NCI-H2171 (cell line): ENCODE measurements at places on chromosomes 6 and 20.

GRCh38 chr6:81031416-81031815 lies 721.1 kb downstream of the TENT5A start:
- DNase-seq, result no peak

GRCh38 chr6:127053032-127053874 lies 65.2 kb upstream of the RSPO3 start:
- DNase-seq, result no peak

DNA sequence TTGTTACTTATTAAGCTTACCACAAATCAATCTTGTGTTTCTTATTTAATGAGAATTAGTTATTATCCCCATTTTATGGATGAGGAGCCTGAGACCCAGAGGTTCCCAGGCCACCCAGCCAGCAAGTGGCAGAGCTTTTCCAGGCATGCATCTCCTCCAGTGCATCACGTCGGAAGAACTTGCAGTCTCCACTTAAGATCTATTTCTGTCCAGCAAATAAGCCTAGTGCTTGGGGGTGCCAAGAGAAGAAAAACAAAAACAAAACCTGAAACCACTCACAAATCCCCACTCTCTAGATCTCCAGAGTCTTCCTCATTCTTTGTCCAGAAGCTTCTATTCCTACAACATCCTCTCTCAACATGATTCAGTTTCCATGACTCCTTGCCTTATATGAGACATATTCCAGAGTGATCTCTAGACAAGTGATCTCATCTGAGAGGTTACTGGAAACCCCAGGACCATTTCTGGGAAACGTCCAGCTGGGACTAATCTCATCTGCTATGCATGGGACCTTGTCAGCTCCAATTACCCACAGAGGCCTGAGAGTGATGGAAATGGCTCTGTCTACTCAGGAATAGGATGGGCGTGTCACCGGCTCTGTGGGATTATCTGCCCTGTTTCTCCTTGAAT lies 4.1 kb downstream of the GUCA1B start:
- DNase-seq, result no peak

- no peak for DNase-seq
Measured at GRCh38 chr6:87723170-87724078, 21.4 kb upstream of the AKIRIN2 start.

GRCh38 chr6:125773387-125774341 lies 17.1 kb upstream of the NCOA7 start:
- DNase-seq, result no peak

DNA sequence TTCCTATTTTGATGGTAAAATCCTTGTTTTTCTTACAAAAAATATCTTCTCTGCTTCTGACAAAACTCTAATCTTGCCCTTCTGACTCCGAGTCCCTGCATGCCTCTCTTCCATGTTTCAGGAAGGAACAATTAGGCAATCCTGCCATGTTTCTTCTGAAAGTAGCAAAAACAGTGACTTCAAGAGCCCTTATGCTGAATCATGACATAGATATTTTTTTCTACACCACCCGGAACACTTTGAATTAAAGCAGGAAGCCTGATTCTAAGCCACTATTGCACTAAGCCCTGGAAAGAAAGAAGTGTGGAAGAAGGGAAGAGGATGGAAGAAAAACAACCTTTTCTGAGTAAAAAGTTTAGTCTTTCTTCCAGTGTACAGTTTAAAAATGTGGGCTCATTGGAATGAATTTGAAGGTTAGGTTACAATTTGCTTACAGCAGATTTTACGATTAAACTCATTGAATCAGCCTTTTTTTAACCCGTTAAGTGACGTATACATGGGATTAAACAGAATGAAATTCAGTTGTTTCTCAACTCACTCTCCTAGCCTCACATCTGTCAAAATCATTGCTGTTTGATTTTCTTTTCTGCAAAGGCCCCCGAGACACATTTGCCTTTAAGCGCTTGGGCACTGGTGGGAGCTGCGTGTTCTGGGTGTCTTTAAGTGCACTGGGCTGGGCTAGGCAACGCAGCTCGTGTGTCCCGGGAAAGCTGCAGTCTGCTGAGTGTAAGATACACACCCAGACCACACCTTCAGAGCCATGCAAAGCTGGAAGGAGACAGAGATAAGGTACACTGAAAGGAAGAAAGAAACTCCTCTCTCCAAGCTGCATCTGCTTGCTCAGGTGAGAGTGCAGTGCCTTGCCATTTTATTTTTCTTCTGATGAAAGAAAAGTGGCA lies 159.4 kb upstream of the CITED2 start:
- DNase-seq, result no peak

DNA sequence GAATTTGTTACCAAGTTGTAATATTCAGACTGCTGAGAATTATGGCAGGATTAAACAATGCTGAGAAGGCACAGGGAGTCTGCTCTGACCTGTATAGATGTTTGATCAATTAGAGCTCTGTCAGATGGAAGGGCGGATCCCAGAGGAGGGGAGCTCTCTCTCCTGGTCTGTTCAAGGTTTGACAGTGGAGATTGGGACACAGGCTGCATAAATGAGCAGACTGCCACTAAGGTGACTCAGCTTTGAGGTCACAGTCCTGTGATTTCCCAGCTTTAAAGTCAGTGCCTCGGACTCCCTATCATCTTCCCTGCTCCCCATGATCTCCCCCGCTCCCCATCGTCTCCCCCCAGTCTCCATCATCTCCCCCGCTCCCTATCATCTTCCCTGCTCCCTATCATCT lies 59.2 kb upstream of the SLC22A23 start:
- DNase-seq, result no peak

DNA sequence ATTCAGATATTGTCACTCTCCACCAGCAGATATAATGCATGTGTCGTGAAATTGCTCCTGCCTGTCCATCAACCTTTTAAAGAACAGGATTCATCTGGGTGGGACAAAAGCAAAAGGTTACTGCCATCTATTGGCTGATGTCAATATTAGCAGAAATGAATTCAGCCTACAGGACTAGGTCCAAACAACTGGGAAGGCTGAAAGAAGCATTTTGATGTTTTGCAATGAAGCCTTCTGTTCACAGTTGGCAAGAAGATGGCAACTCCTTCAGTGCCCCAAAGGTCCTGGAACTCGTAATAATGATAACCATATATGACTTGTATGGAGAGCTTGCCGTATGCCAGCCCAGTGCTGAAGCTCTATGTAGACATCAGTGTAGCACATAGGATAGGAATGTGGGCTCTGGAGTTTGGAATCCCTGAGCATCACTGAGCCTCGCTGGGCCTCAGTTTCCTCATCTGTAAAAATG lies 7.5 kb downstream of the BCAS1 start:
- DNase-seq, result peak; percentile 66

GRCh38 chr20:24817351-24817750 lies 131.7 kb upstream of the CST7 start:
- DNase-seq, result no peak

DNA sequence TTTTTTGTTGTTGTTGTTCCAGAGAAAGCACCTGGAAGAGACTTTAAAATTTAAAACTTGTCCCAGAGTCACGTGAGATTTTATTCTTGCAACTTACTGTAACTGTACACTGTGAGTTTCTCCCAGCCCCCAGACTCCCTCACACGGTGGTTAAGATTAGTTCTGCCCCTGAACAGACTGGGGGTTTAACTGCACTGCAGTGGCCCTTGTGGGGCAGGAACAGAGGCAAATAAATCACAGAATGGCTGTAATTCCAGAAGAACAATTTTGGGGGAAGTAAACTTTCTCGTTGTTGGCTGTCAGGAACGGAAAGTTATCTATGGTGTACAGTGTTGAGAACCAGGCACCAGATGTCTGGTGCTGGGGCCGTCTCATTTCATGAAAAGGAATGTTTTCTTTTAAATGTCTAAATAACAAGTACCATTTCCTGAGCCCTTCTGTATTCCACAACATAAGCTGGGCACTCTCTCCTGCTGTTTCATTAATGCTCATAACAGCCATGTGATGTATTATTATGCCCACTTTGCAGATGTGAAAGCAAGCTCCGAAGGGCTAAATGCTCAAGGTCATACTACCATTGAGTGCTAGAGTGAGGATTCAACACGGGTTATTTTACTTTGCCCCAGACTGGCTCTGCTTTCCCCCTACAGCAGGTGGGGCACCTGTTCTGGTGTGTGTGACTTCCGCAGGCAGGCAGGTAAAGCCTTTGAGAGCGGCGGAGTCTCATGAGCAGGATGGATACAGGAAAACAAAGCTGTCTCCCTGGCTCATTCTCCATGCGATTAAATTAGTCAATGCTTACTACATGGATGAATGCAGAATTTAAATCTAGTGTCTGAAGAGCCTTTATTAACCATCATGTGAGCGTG lies 30.5 kb downstream of the CNKSR3 start:
- DNase-seq, result no peak

GRCh38 chr20:60540591-60540990 lies 582.4 kb downstream of the CDH26 start:
- no peak for DNase-seq

GRCh38 chr6:30060606-30061091 lies 416 bp upstream of the POLR1H start:
- DNase-seq, result no peak

GRCh38 chr20:62989201-62989601 lies 17.6 kb downstream of the BHLHE23 start:
- DNase-seq, result no peak

- no peak for DNase-seq
Measured at GRCh38 chr6:55399351-55399750, 72.1 kb downstream of the GFRAL start.

GRCh38 chr6:68710496-68710895 lies 75.4 kb downstream of the ADGRB3 start:
- no peak for DNase-seq

DNA sequence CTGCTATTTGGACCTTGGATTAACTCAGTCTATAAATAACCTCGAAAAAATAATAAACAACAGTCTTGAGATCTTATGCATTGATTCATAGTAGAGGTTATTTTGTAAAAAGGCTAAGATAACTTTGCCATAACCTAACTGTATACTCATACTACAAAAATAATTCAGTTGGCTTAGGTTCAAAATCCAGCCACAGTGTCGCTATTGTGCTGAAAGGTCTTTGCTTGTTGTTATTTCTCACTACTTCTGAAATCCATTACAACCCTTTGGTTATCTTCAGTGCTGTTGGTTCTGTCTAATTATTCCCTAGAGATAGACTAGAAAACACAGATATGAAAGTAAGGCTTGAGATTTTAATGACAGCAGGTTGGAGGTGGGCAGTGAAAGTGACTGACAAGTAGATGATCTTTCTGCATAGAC lies 74.4 kb downstream of the MKKS start:
- DNase-seq, result no peak

GRCh38 chr6:5085648-5086293 lies 630 bp downstream of the PPP1R3G start:
- no peak for DNase-seq

GRCh38 chr20:23928788-23929187 lies 49.2 kb upstream of the CST5 start:
- no peak for DNase-seq

DNA sequence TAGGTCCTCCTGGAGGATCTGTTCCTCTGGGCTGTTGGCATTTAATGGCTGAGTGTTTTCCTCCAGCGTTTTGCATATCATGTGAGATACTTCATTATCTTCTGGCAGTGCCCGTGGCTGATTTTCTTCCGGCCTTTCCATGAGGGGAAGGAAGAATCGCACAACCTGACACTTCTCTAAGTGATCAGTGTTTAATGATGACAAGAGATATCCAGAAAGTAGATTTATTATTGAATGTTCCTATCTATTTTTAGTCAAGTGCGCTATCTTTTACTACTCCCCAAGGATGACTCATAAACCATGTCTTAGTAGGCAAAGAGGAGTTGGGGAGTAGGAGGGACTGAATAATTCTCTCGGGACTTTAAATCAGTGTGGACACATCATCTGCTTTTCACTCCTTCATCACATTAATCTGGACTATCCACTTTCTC lies 149.7 kb downstream of the PLCB4 start:
- no peak for DNase-seq

GRCh38 chr6:107668743-107669474 lies 155.2 kb downstream of the SCML4 start:
- DNase-seq, result no peak

DNA sequence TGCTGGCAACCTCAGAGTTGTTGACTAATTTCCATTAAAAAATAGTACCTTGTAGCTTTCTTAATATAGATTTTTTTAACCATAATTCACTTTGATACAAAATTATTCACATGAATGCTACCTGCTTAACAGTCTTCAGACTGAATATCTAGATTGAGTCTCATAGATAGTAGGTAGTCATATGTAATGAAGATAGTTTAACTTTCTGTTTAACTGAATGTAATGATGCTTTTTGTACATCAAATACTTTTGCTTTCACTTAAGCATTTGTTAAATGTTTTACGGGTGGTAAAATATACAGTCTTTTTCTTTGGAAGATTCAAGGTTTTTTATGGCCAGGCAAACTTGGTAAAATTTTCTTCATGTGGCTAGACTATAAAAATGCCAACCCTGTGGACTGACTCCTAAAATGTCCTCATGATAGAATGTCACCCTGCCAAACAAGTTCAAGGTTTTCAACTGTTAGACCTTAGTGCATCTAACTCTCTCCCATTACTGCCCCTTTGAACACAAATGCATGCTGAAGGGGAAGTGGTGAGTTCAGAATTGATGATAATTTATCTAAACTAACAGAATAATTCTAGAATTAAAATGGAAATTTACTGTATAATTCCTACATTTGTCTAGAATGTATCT lies 16.4 kb downstream of the TBPL1 start:
- DNase-seq, result no peak

DNA sequence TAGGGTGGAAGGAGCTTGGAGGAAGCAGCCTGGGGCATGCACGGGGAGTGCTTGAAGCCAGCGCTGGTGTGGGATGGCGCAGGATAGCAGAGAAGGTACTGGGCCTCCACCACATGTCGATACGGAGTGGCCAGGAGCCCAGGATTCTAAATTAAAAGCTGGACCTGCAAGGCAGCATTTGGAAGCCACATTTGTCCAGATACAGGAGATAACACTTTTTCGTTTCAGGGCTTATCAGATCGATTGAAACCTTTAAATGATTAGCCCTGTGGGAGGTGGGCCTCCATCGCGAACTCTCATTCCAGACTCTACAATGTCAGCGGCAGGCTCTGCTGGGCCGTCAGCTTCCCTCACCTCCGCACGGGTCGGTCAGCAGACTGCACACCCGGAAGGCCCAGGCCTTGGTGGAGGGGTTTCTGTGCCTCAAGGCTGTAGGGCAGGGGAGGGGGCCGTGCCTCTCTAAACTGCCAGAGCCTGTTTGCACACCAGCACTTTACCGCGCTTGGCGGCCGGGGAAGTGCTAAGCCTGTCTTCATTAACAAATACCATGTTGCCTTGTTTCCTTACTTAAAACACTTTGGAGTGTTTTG lies 17.9 kb downstream of the EDN3 start:
- DNase-seq, result no peak

- DNase-seq, result no peak
Measured at GRCh38 chr20:15774926-15775325, 798.3 kb downstream of the KIF16B start.

- no peak for DNase-seq
Measured at GRCh38 chr6:2209226-2209809, 36.1 kb downstream of the GMDS start.

- DNase-seq, result no peak
Measured at GRCh38 chr6:166542580-166542912, 43.9 kb downstream of the RAMACL start.

- no peak for DNase-seq
Measured at GRCh38 chr6:133958791-133959190, 5.8 kb downstream of the TBPL1 start.

GRCh38 chr6:12605888-12606345 lies 110.7 kb upstream of the PHACTR1 start:
- peak; percentile 47 for DNase-seq
